Activated CD4-positive, CD25-positive, alpha-beta regulatory T cell (primary cell): ENCODE measurements at places on chromosomes 6 and 20.

- no peak for DNase-seq
These were observed 3.2 kb downstream of the NFS1 start for GRCh38 chr20:35695978-35696377.

GRCh38 chr6:104599821-104600638 is 259.7 kb downstream of the HACE1 start:
- no peak for DNase-seq

GRCh38 chr6:2667617-2668016 is 83.1 kb downstream of the MYLK4 start:
- DNase-seq: no peak

GRCh38 chr6:111280445-111280955 is 193.2 kb downstream of the SLC16A10 start:
- no peak for DNase-seq

- no peak for DNase-seq
These were observed 57.9 kb downstream of the KCNS1 start for GRCh38 chr20:45042978-45043377.

DNA sequence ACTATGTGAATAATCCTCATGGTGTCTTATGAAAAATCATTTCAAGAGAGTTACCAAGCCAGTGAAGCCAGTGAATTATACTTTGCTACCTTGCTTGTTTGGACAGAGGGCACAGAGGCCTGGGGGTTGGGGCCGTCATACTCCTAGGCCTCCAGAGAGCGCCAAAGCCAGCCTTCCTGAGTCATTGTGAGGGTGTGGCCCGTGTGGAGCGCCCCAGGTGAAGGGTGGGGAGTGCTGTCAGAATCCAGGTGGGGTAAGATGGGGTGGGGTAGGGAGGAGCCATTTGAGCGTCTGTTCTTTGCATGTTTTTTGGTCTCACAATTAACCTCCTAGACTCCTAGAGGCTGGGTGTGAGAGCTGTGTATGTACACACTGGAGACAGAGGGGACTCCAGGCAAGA is 71.1 kb downstream of the PERP start:
- no peak for DNase-seq

GRCh38 chr20:42130810-42131596 is 512.8 kb upstream of the CHD6 start:
- no peak for DNase-seq

GRCh38 chr6:104653781-104654180 is 205.9 kb downstream of the HACE1 start:
- DNase-seq: no peak

DNA sequence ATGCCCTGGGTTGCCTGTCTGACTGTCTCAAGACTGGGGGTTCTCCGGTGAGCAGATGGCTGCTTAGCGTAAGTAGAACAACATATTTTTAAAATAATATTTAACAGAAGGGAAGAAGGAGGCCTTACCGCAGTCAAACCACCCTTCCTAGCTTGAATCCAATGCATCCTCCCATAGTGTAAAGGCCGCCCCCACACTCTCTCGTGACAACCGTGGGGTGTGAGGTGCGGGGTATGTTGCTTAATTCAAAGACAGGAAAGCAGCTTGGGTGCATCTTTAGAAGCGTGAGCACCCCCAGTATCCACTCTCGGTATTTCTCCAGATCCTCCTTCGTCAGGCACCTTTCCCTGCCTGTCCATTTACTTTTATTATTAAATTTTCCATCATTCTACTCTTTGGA is 501.2 kb upstream of the CDH4 start:
- no peak for DNase-seq
